Sciatic nerve (tissue), 2 donors: ENCODE measurements at places on chromosomes 6 and 20. TPM values are rescaled to one million over a fixed set of nuclear protein-coding genes. Genes with fewer than 3 reads are reported as not detected.

Gene AIG1
- total RNA-seq = 22.6 TPM

Gene LTB
- total RNA-seq = 4.0 TPM

Gene MYCT1
- 20.6 TPM for total RNA-seq

Gene MUC22
- total RNA-seq = not detected

Gene RAE1
- total RNA-seq = 17.5 TPM

Gene DOK5
- total RNA-seq = 13.6 TPM

Gene SLC22A7
- total RNA-seq = not detected

Gene SERAC1
- total RNA-seq = 9.4 TPM

Gene BANF2
- total RNA-seq = not detected

Gene BPI
- 2.3 TPM for total RNA-seq

Gene SNX3
- 145 TPM for total RNA-seq

Gene RAB22A
- 27.1 TPM for total RNA-seq

Gene PSMG4
- 21.2 TPM for total RNA-seq

Gene VSX1
- not detected for total RNA-seq

Gene KCNB1
- 4.9 TPM for total RNA-seq

Gene EBF4
- total RNA-seq = 15.3 TPM

Gene CPNE5
- 6.9 TPM for total RNA-seq

Gene NOX3
- total RNA-seq = not detected

Gene HIVEP1
- total RNA-seq = 48.6 TPM
